Articular chondrocyte of knee joint (primary cell): ENCODE measurements at places on chromosomes 5 and 9. TPM values are rescaled to one million over a fixed set of nuclear protein-coding genes. Genes with fewer than 3 reads are reported as not detected.

HNRNPK gene
- 566 and 621 TPM in 2 replicates for total RNA-seq

FBP2 gene
- not detected in 2 replicates for total RNA-seq

PLAC8L1 gene
- total RNA-seq = not detected in 2 replicates

ZNF454 gene
- total RNA-seq = 2.5 and 3.0 TPM in 2 replicates

MEIKIN gene
- total RNA-seq = not detected in 2 replicates

ATP10B gene
- total RNA-seq = not detected in 2 replicates

IL3 gene
- total RNA-seq = not detected in 2 replicates

PLPP7 gene
- 9.6 and 9.7 TPM in 2 replicates for total RNA-seq

ATOSB gene
- total RNA-seq = 18.8 and 23.7 TPM in 2 replicates

GCNT4 gene
- 2.5 and 3.6 TPM in 2 replicates for total RNA-seq

WDR38 gene
- total RNA-seq = not detected in 2 replicates

CSNK1G3 gene
- 86.2 and 113 TPM in 2 replicates for total RNA-seq

FBXL17 gene
- 20.5 and 24.8 TPM in 2 replicates for total RNA-seq

GPR151 gene
- not detected in 2 replicates for total RNA-seq

GRXCR2 gene
- total RNA-seq = not detected in 2 replicates

SPATA6L gene
- 1.8 TPM in 2 replicates for total RNA-seq

FOXD4L5 gene
- total RNA-seq = under 0.01 TPM in 1 of 2 replicates, not detected in the other

SLC25A2 gene
- total RNA-seq = 0.32 and 0.39 TPM in 2 replicates

GABRA6 gene
- total RNA-seq = not detected in 2 replicates

MZB1 gene
- not detected in 2 replicates for total RNA-seq

PHF2 gene
- 11.2 and 14.1 TPM in 2 replicates for total RNA-seq

CDX1 gene
- 0.22 TPM in 1 of 2 replicates, not detected in the other for total RNA-seq

TRUB2 gene
- total RNA-seq = 12.4 and 16.2 TPM in 2 replicates

MOCS2 gene
- 54.2 and 67.5 TPM in 2 replicates for total RNA-seq

N4BP3 gene
- 0.26 and 0.32 TPM in 2 replicates for total RNA-seq

ADAMTS12 gene
- 5.9 and 6.1 TPM in 2 replicates for total RNA-seq

CAVIN4 gene
- 0.76 and 0.91 TPM in 2 replicates for total RNA-seq

PDCD1LG2 gene
- total RNA-seq = 8.9 and 9.1 TPM in 2 replicates

EFNA5 gene
- total RNA-seq = 20.1 and 22.1 TPM in 2 replicates

ARSI gene
- 7.2 and 8.0 TPM in 2 replicates for total RNA-seq

OMD gene
- total RNA-seq = 66.4 and 85.3 TPM in 2 replicates

CAST gene
- 286 and 362 TPM in 2 replicates for total RNA-seq

TRPM6 gene
- 0.11 and 0.13 TPM in 2 replicates for total RNA-seq

PCDHGA4 gene
- 6.7 and 8.9 TPM in 2 replicates for total RNA-seq

DNAJA1 gene
- 112 and 124 TPM in 2 replicates for total RNA-seq

HTR1A gene
- total RNA-seq = not detected in 2 replicates

CDKN2B gene
- 2.5 and 5.9 TPM in 2 replicates for total RNA-seq

OR2K2 gene
- total RNA-seq = not detected in 2 replicates

LHFPL2 gene
- 275 and 292 TPM in 2 replicates for total RNA-seq

OBP2B gene
- total RNA-seq = not detected in 2 replicates

CMYA5 gene
- 5.2 and 6.1 TPM in 2 replicates for total RNA-seq

BOD1 gene
- total RNA-seq = 62.5 and 64.2 TPM in 2 replicates

CDH12 gene
- not detected in 2 replicates for total RNA-seq

DMRT3 gene
- not detected in 2 replicates for total RNA-seq

SLC6A19 gene
- not detected in 2 replicates for total RNA-seq

IFNK gene
- total RNA-seq = not detected in 2 replicates

PCA3 gene
- total RNA-seq = 0.65 TPM in 2 replicates

PCDHA9 gene
- total RNA-seq = 0.11 and 0.26 TPM in 2 replicates

COL27A1 gene
- 14.5 and 21.2 TPM in 2 replicates for total RNA-seq

FOXD4L6 gene
- total RNA-seq = 0.13 TPM in 1 of 2 replicates, not detected in the other

NEUROG1 gene
- total RNA-seq = not detected in 2 replicates

PSAT1 gene
- 97.1 and 132 TPM in 2 replicates for total RNA-seq

SMIM3 gene
- 37.1 and 50.4 TPM in 2 replicates for total RNA-seq

SPATA31D4 gene
- total RNA-seq = not detected in 2 replicates

PCDHGA9 gene
- 10.1 and 11.1 TPM in 2 replicates for total RNA-seq
